NCI-H1417 treated with DMSO at 0.1 percent for 48 hours (cell line): ENCODE measurements at places on chromosomes 2 and 18.

- no peak for DNase-seq
Measured at GRCh38 chr2:223230352-223230751, 178.4 kb downstream of the KCNE4 start.

DNA sequence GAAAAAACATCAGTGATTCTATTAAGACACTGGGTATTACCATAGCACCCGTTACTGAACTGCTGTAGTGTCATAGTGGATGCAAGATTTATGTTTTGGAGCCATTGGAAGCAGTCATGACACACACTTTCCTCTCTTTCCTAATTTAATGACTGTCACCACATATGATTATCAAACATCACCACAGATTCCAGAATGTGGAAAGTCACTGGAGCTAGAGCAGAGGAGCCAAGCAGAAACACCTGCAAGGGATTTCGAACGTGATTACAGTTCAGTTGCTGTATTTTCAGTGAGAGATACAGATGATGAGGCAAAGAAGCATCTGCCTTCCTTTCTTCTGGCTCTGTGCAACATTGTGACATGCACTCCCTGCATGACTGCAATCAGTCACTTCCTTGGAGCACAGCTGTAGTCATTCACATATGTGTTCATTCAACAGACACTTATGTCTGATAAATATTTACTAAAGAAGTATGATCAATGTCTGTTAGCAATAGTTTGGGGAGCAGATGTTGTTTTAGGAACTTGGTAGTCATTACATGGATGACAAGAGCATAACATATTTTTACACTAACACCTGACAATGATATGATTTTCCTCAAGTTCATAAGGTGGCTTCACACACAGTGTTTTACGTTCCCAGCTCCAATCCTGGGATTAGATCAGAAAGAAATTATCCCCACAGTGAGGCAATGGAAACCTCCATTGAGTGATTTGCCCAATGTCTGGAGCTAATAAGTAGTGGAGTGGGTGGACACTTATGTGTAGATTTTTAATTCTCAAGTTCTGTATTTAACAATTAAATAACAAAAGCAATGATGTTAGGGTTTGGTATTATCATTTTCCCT lies 416.6 kb downstream of the PLCL1 start:
- DNase-seq: no peak

- no peak for DNase-seq
Measured at GRCh38 chr2:98946855-98947254, 10.8 kb upstream of the CRACDL start.

DNA sequence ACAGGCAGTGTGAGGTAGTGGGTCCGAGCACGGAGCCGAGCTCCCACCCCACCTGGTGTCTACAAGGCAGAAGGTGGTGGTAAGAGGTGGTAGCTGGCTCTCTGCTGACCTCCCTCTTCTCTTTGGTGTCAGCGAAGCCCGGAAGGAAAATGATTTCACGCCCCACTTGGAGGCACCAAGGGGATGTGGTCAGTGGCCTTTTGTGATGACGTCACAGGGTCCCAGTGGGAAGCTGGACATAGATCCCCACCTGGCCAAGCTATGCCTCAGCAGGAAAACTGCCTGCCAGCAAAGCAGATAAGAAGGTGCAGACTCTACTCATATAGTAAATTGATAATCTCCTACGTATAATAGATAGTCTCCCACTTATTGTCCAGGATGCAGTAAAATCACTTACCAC lies 183.7 kb upstream of the ALKAL2 start:
- no peak for DNase-seq

DNA sequence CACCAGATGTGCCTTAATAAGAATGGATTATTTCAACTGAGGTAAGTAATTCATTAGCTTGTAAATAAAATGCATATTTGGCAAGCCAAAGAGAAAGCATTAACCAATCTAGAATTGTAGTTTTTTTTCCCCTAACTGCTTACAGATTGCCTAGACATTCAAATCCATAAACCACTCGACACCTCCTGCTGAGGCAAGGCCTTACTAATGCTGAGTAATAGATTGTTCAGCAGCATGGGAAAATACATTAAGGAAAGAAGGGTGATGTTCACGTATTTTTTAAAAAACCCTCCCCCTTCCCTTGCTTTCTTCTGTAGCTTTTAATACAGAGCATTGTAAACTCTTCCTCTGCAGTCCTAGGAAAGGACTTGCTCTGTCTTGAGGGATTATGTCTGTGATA lies 17.0 kb upstream of the LINC00305 start:
- DNase-seq: no peak

DNA sequence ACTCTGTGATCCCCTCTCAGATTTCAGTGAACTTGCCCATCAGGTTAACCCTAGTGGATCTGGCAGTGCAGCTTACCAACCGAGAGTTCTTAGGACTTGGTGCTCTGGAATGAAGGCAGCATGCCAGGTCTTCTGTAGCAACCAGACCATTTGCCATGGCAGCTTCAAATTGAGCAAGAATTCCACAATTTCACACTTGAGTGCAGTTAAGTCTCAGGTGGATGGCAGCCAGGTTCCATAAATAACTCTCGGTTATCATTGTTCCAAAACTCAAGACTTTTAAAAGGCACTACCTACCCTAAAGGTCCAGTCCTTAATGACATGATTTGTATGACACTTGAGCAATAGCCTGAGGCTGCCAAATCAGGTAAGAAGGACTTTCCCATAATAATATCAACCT lies 48.1 kb downstream of the GALNT3 start:
- no peak for DNase-seq

DNA sequence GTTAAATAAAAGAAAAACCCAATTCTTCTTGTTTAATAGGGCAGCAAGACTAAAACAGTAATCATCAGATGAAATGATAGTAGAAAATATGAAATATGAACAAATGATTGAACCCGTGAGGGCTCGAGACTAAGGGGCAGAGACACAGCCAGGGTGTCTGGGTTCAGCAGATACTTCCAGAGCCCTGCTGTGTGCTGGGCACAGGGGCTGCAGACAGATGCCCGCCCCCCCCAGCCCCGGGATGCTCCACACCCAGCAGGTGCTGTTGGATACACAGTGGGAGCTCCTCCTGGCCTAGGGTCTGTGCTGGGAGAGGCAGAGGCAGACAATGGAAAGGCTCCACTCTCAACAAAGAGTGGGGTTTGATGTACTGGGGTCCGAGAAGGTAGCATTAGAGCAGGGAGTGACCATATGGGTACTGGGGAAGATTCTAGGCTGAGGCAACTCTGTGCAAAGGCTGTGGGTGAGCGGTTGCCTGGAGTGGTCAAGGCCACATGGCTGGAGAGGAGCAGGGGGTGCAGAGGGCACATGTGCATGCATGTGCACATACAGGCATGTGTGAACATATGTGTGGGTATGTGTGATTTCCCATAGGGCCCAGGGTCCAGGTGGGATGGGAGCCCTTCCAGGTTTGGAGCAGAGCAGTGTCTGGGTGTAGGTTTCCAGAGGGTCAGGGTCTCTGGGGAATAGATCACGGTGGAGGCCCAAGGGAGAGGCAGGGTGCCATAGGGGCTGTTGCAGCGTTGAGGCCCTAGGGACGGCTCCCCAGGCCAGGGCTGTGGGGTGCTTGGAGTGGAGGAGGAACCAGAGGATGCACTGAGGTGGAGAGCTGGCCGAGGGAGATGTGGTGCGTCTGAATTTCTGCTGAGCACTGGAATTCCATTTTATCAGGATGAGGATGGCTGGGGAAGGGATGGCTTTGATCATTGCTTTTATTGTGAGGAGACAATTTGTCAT lies 36.7 kb downstream of the LDLRAD4 start:
- no peak for DNase-seq

DNA sequence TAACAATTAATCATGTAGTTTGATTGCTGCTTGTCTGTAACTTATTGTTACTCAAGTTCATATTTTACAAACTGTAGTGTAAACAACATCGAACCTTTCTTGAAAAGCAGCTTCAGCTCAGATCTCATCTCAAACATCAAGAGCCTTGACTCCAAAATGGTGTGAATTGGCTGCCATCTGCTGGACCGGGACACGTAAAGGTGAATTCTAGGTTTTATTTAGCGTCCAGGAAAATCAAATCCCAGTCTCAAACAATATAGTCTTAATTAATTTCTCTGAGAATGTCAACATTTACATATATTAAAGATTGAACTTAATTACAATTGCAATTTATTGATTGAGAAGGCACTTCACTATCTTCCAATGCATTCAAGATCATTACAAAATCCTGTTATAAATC lies 453.0 kb downstream of the GALR1 start:
- no peak for DNase-seq

GRCh38 chr2:26169681-26170414 lies 3.0 kb upstream of the GAREM2 start:
- no peak for DNase-seq

DNA sequence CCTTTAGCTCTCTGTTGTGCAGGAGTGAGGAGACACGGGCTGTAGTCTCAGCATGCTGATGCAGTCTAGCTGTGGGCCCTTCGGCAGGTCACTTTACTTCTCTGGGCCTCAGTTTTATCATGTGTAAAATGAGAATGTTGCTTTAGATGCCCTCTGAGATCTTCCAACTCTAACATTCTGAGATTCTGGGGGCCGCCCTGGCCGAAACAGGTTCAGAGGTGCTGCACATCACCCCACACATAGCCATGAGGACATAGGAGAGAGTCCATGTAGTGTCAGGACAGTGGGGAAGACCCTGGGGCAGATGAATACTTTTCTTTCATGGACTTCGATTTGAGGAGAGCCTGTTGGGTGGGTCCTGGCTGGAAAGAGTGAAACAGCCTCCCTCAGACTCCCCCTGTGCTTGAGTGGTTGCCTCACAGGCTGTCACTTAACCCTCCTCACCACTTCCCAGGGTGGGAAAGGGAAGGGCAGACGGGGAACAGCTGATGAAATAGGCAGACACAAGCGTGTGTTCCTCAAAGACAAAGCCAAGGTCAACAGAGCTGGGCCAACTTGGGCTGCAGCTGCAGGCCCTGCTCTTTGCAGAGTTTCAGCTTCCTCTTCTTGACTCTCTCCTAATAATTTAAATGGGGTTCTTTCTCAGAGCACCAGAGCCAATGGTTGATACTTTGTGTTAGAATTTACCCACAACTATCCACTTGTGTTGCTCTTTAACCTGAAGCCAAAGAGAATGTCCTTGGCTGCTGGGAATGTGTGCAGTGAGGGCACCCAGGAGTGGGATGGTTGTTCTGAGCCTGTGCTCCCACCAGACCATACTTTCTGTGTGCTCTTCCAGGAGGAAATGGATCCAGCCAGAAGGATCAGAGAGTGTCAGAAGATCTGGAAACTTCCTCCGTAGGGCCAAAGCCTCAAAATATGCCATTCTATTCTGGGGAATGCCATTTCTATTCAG lies 14.7 kb upstream of the MRPL33 start:
- DNase-seq: no peak

DNA sequence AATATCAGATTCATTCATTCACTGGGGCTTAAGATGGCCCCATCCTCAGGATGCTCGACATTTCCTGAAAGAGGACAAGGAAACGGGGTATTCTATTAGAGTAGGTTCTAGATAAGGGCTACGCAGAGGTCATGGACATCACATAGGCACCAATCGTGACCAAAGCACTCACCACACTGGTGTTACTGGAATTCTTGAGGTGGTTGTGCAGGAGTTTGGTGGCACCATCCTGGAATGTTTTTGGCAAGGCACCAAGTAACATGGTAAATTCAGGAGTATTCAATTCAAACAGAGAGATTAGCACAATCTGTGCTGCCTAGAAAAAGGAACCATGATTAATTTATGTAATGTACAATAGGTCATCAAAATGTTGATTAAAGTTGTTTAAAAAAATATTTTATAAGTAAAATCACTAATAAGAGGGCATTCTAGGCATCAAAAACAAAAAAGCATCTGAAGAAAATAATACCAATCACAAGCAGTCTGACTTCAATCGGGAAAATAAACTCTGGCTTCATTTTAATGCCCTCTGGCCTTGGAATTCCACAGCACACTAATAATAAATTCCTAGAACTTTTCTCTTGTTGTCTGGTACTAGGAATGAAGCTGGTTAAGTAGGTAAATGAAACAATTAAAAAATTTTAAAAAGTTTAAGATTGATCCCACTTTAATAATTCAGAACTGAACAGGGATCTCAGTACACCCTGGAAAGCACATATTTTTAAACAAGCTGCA lies 102.8 kb upstream of the TFCP2L1 start:
- no peak for DNase-seq

GRCh38 chr2:30509716-30510115 lies 62.7 kb downstream of the LCLAT1 start:
- DNase-seq: no peak

DNA sequence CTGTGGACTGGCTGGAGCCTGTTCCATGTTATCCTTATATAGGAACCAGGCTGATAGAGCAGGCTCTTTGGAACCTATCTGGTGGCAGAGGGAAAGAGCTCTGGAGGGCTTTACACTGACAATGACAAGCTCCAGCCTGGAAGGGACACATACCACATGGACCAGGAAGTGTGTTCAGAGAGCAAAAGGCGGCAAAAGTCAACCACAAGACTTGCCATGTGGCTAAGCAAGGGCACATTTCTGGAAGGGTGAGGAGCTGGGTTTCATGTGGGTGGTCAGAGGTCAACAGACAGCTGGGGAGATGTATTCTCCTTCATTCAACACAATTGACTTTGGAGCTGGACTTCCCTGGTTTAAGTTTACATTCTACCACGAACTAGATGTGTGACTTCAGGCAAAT lies 325.2 kb downstream of the DYSF start:
- no peak for DNase-seq

DNA sequence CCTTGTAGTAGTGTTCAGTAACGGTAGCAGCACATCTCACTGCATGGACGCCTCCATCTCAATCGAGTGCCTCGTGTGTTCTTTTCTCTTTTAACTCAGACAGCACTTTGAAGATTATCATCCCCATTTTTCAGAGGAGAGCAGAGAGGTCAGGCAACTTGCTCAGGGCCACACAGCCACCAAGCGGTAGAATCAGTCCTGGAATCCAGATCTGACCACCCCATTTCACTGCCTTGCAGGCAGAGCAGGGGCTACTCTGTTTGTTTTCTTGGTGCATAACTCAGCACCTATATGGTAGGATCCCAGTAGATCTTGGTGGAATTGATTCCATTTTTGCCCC lies 129.5 kb downstream of the SMAD7 start:
- DNase-seq: no peak
